ENCODE measurements at places on chromosomes 11 and 22.
A peak's percentile ranks its signal among the peaks of the same experiment; 100 is the strongest.

DNA sequence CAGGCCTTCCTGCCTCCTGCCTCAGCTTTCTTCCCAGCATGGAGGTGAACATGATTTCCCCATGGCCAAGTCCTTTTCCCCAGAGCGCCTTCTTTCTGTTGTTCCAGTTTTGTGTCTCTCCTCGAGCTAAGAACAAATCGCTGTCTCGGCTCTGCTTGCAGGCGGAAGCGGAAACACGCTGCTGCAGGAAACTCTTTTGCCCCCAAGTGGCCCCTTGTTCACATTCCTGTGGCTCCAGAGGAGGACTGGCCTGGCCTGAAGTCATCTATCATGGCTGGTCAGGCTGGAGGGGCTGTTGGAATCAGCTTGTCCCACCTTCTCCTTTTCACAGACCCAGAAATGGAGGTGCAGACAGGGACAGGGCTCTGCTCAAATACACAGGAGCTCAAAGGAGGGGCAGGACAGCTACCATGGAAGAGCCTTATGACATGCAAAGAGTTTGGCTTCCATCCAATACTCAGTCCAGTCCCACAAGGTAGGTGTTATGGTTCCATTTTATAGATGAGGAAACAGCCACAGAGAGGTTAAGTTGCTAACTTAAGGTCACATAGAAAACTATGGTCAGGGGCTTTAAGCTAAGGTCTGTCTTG, 182.2 kb upstream of the SYT13 start:
- no peak for DNase-seq

GRCh38 chr11:129612447-129612961, 203.1 kb upstream of the TMEM45B start:
- DNase-seq: no peak

DNA sequence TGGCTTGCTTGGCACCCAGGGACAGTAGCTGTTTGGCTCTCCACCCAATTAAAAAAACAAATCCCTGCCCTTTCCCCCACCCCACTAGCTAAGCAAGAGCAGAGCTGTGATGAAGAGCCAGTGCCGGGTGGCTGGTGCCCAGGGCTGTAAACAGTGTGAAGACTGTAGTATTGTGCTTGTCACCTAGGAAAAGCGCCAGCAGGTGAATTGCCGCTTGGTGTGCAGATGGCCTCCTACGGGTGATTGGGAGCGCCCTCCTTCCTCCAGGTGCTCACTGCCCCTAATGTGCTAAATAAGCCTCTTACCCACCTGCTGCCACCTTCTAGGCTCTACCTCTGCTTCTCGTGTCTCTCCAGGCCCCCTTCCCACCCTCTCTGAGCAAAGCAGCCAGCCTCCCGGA, 18.4 kb upstream of the RAPSN start:
- no peak for DNase-seq

GRCh38 chr11:130473056-130473794, 24.8 kb downstream of the ADAMTS15 start:
- DNase-seq: no peak

DNA sequence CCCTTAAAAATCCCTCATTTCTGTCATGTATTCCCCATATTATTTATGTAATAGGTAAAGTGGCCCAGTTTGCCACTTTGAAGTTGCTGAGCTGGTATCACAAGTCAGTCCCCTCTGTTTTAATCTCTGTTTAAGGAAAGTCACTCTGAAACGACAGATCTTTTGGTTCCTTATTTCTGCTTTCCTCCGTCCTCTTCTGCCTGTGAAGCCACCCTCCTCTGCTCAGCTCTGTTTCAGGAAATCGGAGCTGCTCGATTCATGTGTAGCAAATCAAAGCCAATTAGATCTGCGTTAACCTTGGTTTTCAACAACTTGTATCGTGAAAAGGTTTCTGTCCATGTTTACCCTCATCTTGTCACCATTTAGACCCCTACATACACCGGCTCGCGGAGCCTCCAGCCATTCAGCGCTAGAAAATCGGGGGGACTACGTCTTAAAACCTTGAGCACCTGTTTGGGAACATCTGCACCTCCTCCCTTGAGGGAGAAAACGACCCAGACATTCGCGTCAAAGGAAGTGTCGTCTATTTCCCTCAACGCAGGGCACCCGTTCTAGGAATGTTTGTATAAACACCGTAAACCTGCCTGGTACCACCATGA, 576 bp upstream of the SC5D start:
- DNase-seq: no peak

- no peak for DNase-seq
Observed at GRCh38 chr11:67999201-67999629, 4.7 kb downstream of the UNC93B1 start.

- no peak for DNase-seq
Observed at GRCh38 chr11:35619855-35620640, 1.8 kb downstream of the FJX1 start.

DNA sequence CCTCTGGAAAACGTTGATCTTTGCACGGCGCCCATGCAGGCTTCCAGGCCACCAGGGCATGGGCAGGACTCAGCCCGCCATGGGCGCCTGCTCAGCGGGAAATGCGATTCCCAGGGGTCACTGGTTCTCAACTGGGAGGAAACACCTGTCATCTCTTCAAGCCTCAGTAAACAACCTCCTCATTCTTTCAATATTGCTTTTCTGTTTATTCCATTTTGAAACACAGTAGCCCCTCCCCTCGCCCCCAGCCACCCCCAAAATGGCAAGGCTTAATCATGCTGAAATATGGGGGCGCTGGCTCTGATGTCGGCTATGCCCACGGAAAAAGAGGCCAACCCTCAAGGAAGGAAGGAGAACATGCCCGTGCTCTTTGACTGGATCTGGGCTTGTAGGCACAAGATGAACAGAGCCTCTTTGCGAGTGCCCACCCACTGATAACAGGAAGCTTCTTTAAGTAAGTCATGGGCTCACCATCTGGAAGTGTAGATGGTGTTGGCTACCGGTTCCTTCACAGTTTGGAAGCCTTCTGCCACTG, 594 bp upstream of the POU2AF1 start:
- DNase-seq: no peak

DNA sequence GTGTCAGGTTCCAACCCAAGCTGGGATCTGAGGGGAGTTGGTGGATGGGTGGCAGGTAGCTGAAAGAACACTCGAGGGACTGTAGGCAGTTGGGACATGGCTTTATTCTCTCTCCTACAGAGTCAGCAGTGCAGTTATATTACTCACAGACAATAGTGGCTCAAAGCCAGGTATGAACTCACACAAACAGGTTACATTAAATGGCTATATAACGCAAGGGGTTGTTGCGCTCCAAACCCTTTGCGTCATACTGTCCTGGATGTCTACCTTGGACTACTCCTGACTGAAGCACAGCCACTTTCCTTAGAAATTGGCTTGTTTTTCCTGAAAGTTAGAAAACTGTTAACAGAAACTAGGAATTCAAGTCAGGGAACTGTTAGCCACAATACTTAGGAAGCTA, 66.4 kb upstream of the OR4B1 start:
- DNase-seq: no peak

DNA sequence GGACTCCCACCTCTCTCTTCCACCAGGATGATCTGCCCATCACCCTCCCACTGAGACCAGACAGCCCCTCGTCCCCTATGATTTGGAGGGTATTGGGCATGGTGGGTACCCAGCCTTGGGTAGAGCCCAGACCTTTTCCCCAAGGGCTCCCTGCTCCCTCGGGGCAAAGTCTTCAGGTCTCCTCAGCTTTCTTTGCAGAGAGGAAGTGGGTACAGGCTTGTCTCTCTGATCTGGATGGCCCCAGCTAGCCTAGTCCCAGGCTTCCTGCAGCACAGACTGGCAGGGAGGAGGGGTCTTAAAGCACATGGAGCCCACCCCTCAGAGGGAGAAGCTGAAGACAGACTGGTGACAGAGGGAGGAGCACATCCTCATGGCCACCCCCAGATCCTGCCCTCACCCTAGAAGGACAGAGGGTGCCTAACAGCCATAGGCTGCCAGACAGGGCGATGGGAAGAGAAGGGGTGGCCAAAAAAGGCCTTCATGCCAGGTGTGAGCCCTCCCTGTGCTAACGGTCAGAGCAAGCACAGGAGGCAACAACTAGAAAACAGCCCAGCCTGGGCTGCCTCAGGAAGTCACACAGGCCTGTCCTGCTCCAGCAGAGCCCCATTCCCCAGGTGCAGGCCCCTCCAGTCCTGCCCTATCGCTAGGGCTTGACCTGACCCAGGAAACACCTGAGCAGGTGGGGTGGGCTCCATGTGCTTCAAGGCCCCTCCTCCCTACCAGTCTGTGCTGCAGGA, 30.4 kb downstream of the SLC22A12 start:
- no peak for DNase-seq

GRCh38 chr11:15006139-15006759, 34.1 kb upstream of the CALCA start:
- peak; percentile 15 for DNase-seq

DNA sequence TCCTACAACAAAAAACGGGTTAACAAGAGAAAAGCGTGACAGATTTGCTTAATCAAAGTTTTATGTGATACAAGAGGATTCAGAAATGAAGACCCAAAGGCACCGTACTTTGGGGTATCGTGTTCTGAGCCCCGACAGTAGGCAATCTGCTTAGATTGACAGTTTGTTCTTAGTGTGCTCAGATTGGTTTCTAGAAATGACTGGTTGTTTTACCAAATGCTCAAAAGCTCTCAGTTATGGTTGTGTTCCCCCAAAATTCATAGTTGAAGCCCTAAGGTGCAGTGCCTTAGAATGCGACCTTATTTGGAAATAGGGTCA, 102.7 kb downstream of the RASSF10 start:
- no peak for DNase-seq

DNA sequence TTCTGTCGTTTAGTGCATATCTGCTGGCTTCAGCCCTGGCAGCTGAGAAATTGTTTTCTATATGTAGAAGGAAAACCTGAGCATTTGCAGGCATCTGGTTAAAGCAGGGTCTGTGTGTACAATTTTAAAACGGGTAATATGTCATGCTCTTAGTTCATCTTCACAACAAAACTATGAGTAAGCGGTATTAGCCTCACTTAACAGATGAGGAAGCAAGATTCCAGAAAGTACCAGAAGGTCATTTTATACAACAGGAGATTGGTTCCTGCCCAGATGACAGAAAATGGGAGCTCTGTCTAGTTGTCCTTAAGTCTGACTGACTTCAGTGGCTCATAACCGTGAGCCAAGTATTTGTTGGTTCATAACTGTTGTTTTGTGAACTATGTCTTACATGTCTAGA, 1.1 kb downstream of the TIMM10B start:
- DNase-seq: no peak

- peak; percentile 34 for DNase-seq
Observed at GRCh38 chr22:24230911-24231656, 13.8 kb downstream of the GGT5 start.

- no peak for DNase-seq
Observed at GRCh38 chr11:118625976-118626375, 18.6 kb downstream of the PHLDB1 start.

- DNase-seq: no peak
Observed at GRCh38 chr11:95585752-95586077, 203.9 kb downstream of the FAM76B start.

- no peak for DNase-seq
Observed at GRCh38 chr22:49884503-49885260, 31.0 kb downstream of the ZBED4 start.

- DNase-seq: no peak
Observed at GRCh38 chr11:72232260-72233055, 7.9 kb downstream of the INPPL1 start.

DNA sequence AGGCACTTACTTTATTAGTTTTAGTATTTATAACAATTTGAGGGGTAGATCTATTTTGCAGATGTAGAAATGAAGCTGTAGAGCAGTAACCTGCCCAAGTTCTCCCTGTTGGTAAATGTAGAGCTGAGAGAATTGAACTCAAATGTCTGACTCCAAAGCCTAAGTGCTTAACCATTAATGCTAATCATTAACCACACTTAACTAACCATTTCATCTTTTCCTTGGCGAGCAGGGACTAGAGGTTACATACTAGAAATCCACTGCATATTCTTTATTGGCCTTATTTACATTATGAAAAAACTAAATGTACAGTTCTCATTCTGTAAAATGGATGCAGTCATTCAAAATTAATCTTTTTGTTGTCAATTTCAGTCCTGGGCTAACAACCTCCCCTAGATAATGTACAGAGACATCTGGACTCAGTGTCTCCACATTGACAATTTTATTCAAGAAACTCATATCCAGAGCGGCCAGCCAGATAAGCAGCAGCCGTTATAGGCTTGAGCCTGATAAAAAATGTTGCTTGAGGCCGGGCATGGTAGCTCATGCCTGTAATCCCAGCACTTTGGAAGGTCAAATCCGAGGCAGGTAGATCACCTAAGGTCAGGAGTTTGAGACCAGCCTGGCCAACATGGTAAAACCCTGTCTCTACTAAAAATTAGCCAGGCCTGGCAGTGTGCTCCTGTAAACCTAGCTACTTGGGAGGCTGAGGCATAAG, 76.7 kb upstream of the PICALM start:
- DNase-seq: no peak

DNA sequence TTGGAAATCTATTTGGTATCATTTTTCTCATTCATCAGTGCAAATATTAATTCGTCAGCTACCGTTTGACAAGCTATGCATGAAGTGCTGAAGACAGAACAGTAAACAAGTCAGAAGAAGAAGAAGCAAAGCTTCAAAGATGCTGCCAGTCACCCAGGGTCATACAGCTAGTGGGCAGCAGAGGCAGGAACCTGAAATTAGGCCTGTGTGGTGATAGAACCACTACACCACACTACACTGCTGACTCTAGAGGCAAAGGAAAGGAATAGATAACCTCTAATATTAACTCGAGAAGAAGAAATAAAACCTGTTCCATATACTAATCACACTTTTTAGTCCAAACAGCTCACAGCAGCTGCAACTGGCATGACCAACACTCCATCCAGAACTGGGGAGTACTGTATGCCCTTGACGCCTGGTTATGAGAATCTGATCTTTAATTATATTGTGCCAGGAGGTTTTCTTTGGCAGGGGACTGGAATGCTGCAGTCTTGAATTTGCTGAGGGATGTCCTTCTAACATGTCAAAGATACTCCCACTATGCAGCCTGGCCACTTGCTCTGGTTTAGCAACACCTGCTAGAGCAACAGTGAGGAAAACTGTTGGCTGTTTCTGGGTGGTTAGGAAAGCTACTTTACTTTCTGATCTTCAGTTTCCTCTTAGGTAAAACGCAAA, 73.0 kb downstream of the PAK1 start:
- DNase-seq: no peak
